ENCODE measurements at places on chromosomes 13 and 19.

DNA sequence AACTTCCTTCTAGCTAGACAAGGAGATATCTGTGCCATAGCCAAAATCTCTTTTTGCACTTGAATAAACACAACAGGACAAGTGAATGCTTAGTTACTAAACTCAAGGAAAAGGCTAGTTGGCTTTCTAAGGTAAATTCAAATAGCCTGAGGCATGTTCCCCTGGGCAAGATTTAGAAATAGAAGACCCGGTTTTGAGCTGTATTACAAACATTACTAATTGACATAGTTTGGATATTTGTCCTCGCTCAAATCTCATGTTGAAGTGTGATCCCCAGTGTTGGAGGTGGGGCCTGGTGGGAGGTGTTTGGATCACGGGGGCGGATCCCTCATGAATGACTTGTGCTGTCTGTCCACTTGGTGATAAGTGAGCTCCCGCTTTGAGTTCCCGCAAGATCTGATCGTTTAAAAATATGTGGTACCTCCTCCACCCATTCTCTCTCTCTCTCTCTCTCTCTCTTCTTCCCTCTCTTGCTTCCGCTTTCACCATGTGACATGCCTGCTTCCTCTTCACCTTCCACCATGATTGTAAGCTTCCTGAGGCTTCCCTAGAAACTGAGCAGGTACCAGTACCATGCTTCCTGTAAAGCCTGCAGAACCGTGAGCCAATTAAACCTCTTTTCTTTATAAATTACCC, 3.9 kb upstream of the KBTBD6 start:
- DNase-seq: no peak

DNA sequence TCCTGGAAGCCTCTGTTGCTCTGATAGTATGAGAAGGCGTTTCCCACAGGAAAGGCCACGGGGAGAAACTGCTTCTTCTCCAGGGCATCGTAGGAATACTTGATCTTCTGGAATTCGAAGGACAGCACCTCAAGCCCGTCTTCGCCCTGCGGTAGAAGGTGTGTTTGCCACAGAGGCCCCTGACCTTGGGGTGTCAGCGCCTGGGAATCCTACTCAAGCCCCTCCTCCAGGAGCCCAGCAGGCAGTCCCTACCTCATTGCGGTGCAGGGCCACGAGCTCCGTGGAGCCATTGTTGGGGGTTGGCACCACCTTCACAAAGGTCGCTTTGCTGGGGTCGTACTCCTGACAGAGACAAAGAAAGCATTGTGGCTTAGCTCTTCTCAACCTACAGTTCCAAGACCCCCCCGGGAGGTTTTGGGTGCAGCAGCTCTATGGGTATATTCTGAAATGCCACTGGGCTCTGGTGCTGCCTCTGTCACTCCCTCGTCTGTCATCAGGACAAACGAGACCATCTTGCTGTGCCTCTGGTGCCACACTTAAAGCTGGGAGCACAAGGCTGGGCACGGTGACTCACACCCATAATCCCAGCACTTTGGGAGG, 3.7 kb downstream of the ATP13A1 start:
- DNase-seq: peak; percentile 52

GRCh38 chr13:71360041-71360440, 507.0 kb downstream of the DACH1 start:
- DNase-seq: no peak

- DNase-seq: no peak
These were observed 1306.0 kb upstream of the SLC10A2 start for GRCh38 chr13:104372095-104372655.

GRCh38 chr13:87903553-87903952, 232.4 kb downstream of the SLITRK5 start:
- DNase-seq: no peak

DNA sequence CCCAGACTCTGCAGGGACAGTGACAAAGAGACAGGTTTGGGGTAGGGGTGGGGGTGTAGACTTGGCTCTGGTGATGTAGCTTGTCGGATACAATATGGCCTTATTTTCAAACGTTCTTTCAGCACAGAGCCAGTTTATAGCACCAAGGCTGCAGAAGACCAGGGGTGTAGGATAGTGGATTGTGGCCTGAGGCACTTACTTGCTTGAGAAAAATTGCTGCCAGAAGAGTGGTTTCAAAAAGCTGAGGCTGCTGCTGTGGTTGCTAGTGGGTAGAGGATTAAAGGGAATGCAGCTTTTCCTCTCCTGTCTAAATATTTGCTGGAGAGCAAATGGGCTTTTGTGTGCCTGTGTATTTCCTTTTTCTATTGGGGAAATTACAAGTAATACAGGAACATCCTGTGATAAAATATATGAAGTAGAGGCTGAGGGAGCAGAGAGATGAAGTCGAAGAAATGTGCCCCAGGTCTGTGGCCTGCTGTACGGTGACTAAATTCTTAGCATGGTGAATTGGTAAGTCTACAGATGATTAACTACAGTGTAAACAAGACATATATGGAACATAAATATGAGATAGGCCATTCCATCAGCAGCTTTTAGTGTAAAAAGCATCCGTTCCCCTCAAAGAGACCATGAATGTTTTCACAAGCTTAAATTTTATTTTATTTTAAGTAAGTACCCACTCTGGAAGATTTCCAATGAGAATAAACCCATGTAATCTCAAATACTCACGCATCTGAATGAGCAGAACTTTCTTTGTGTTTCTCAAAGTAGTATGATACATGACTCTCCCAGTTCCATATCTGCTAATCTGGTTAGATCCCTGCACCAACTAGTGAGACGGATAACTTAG, 112.9 kb downstream of the LRCH1 start:
- no peak for DNase-seq

All from osteoblast (primary cell).